Fibroblast of upper back skin (primary cell): ENCODE measurements at places on chromosomes 1 and 21.

DNA sequence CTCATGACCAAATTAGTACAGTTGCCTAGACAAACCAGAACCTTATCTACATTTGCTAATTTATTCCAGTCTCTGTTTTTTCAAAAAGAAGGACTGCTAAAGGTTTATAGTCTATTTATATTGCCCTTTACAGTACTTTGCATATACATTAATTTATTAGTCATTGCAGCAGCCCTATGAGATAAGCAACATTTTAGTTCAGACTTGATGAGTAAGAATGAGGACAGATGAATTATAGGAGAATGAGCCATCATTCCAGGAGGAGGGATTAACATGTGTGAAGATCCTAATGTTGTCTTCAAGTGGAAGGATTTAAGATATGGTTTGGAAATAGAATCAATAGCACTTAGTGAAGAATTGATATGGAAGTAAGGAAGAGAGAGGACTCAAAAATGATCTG lies 152.4 kb downstream of the KCTD3 start:
- peak; percentile 71 for DNase-seq

GRCh38 chr1:210728437-210729149 lies 399.9 kb downstream of the HHAT start:
- DNase-seq, result no peak

DNA sequence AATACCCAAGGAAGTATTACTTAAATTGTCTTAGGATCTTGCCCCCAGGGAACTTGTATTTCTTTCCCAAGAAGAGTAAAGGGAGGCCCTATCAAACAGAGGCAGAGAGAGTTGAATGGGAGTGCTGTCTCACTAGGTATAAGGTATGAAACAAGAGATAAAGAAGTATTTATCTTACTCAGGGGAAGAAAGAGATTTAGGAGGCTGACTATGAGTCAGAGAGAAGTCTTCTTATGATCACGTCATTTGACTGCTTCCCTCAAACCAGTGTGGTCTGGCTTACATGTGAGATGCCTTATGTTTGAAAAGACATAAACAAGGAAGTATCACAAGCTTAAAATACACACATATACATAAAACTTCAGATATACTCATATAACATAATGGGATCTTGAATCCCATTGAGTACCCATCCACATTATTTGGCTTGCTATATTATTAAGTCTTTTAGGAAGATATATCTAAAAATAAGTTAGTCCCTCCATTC lies 29.6 kb downstream of the DUSP10 start:
- DNase-seq, result peak; percentile 86

DNA sequence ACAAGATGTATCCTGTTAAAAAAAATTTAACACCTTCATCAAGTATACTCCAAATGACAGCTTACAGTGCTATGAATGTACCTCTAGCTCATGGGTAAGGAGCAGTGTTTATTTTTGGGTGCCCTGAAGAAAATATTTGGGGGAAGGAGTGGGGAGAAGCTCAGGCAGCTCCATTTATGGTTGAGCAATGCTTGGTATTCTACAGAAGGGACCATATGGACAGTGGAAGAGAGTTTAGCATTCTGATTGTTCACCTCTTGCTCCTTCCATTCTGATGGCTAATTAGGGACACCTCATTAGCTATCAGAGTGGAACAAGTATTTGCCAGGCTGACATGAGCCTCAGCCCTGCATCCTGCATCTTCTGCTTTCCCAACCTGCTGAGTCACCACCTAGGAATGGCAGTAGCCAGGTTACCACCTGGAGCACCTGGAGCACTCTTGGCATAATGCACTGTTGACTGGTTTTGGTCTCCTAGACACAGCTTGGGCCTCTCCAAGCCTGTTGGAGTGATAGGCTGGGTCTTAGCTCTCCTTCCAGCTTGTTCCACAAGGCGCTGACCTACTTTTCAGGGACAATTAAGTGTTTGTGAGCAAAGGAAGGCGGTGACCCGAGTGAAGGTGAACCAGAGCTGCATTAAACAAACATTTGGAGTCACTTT lies 62.0 kb upstream of the MACF1 start:
- peak; percentile 44 for DNase-seq

DNA sequence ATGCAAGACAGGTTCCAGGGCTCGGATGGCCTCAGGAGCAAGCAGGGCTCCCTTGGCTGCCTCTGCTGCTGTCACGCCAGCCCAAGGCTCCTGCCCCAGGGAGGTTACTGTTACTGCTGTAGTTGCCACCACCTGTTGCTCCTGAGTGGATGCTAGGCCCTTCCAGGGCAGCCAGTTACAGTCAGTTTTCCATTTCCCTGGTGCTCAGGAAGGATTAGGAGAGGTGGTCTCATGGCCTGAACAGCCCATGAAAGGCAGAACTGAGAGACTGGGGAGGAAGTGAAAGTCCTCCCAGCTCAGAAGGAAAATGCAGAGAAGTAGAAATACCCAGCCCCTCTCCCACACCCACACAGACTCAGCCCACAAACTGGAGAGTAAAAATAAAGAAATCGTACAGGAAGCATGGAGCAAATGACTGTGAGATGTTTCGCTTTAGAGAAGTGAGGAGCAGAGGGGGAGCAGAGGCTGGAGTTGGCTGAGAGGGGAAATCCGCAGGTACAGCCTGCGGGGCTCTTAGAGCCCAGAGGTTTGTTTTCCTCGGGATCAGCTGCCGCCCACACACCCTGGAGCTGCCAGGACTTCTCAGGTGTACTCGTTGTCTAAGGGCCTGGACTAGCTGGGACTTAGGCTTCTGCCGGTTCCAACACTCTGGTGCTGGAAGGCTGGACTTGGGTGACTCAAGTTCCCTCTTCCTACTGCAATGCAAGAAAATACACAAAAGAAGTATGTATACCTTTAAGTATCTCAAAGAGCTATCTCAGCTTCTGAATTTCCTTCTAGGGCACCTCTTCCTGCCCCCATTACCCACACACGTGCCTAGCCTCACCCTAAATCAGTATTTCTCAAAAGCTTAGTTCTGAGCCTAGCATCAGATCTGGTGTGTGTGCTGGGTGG lies 2.3 kb downstream of the IL6R start:
- no peak for DNase-seq

- peak; percentile 28 for DNase-seq
Measured at GRCh38 chr1:94418664-94419655, 771 bp downstream of the ABCD3 start.

- peak; percentile 6 for DNase-seq
Measured at GRCh38 chr21:46226920-46227599, 1.5 kb downstream of the LSS start.

DNA sequence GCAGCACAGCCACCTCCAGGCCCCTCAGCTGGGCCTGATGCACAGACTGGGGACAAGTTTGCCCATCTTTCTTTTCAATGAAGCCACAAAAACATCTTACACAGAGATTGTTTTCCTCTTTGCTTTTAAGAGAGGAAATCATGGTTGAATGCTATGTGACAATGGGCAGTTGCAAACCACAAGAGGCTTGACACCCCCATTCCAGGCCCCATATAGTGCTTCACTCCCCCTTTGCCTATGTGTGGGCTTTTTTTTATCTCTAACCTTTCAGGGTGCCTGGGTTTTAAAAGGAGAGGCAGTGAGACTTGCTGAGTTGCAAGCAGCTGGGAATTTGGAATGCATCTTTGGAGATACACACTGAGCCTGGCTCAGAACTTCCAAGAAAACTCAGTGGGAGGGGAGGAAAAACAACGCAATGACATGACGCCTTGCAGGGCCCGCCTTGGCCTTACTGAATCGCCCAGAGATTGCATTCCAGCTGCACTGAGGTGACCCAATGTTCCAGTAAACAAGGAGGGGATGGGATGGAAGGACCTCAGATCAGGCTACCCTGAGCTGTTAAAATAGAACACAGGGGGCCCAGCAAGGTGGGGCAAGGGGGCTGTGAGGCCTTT lies 145.2 kb upstream of the ZNF648 start:
- DNase-seq, result no peak

GRCh38 chr1:11893907-11894251 lies 32.3 kb downstream of the KIAA2013 start:
- DNase-seq, result peak; percentile 20

GRCh38 chr1:174200746-174201145 lies 41.4 kb downstream of the RABGAP1L start:
- no peak for DNase-seq

DNA sequence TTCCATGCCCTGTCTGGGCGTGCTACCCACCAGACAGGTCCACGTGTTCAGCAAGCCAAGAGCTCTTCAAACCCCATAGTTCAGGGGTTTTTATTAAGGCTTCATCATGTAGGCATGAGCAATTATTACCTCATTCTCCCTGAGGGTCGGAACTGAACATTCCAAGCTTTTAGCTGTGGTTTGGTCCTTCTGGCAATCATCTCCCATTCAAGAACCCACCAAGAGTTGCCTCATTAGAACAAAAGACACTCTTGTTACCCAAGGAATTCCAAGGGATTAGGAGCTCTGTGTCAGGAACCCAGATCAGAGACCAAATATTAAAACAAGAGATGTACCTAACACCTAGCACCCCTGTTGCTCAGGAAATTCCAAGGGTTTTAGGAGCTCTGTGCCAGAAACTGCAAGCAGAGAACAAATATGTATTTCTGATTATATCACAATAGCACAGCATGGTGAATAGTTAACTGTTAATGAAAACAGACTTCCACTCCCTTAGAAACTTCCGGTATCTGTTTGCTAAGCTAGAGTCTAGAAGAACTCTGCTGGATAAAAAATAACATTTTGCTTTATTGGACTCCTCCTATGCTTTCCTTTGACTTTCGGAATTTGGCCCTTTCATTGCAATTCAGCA lies 201.2 kb upstream of the L1TD1 start:
- DNase-seq, result peak; percentile 43

DNA sequence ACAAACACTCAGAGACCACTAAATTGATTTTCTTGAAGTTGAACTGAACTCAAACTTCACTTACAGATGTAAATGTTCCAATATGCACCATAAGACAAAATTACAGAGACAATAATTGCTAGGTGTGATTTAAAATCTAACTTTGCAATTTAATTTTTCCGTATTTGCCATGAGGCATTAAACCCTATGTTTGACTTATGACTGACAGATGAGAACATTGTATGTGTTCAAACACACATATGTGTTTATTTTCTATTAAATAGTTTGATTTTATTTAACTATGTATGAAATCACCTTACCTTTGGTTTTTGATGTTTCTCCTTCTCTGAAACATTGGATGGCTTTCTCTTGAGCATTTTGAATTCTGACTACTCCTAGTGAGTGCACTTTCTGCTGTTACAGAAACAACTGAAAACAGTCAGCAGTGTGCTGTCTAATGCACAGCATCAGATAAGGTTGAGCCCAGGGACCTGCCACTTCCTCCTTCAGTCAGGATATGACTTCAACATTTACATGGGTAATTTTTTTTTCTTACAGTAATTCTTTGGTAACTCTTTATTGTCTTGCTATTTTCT lies at the start of gene SAMSN1:
TSS of gene SAMSN1 (minus strand) at position 410 of the 575 bp plus-strand sequence. CDS start at position 356, 54 bp downstream.
- no peak for DNase-seq

GRCh38 chr1:35656148-35656862 lies 15.0 kb upstream of the PSMB2 start:
- DNase-seq, result no peak

- DNase-seq, result peak; percentile 20
Measured at GRCh38 chr1:55275151-55275748, 60.1 kb upstream of the USP24 start.

DNA sequence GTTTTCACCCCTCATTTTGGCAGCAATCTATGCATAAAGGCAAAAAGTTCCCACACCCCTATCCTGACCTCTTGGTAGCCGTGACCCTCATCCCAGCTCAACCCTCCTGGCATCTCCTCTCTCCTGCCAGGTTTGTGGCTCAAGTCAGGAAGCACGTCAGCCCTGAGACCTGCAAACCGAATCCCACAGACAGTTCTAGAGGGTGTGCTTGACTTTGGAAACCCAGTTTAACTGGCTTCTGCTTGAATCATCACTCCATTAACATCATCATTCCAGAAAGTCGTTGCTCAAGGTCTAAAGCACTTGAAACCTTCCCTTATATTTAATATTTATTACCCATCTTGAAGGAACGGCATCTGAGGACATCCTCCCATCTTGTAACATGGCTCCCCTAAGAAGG lies 133.4 kb upstream of the ERG start:
- DNase-seq, result peak; percentile 75

- DNase-seq, result peak; percentile 86
Measured at GRCh38 chr1:94305704-94306103, 68.3 kb upstream of the ARHGAP29 start.

- DNase-seq, result no peak
Measured at GRCh38 chr1:203516184-203516583, 22.2 kb downstream of the OPTC start.

DNA sequence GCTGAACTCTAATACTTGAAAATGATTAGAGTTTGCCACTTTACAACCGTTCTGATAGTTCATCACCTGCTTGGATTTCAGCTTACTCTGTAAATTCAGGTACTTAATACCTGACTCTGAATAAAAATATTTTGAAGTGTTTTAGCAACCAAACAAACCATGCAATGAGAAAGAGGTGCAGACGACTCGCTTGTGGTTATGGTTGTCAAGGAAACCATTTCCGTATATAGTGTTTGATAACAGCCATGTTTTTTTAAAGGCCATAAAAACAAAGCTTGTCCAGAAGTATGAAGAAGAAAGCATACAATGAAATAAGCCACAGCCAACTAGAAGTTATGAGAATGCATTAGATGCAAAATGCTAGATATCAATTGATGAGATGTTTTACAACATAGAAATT lies 167.2 kb upstream of the HMCN1 start:
- DNase-seq, result peak; percentile 83

DNA sequence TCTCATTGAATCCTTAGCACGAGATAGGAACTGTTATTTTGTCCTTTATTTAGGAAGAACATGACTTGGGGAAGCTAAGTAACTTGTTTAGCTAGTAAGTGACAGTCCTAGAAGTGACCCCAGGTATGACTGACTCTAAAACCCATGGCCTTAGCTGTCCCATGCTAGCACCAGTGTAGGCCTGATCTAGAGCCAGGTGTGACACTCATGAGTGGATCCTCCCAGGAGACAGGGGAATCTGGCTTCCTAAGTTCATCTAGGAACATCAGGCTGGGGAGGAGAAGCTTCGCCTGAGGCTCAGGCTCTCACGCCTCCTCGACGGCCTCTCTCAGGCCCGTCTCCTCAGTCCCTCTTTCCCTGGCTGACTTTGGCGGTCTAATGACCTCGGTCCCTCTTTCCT lies 31.2 kb downstream of the CD48 start:
- no peak for DNase-seq

GRCh38 chr21:32482565-32483292 lies 70.2 kb downstream of the EVA1C start:
- DNase-seq, result no peak

- DNase-seq, result peak; percentile 61
Measured at GRCh38 chr21:34576041-34576511, 38.8 kb downstream of the RCAN1 start.

DNA sequence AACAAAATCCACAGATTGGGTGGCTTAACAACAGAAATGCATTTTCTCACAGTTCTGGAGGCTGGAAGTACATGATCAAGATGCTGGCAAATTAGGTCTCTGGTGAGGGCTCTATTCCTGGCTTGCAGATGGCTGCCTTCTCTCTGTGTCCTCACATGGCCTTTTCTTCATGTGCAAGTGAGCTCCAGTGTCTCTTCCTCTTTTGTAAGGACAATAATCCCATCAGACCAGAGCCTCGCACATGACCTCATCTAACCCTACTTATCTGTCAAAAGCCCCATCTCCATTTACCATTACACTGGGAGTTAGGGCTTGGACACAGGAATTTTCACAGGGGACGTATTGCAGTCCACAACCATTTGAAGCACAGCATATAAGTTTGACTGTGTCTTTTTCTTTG lies 181.6 kb downstream of the NEGR1 start:
- DNase-seq, result no peak

GRCh38 chr1:56535939-56536338 lies 43.4 kb downstream of the PLPP3 start:
- DNase-seq, result no peak
